ENCODE measurements at places on chromosomes 3 and 15.
A peak's percentile ranks its signal among the peaks of the same experiment; 100 is the strongest.

DNA sequence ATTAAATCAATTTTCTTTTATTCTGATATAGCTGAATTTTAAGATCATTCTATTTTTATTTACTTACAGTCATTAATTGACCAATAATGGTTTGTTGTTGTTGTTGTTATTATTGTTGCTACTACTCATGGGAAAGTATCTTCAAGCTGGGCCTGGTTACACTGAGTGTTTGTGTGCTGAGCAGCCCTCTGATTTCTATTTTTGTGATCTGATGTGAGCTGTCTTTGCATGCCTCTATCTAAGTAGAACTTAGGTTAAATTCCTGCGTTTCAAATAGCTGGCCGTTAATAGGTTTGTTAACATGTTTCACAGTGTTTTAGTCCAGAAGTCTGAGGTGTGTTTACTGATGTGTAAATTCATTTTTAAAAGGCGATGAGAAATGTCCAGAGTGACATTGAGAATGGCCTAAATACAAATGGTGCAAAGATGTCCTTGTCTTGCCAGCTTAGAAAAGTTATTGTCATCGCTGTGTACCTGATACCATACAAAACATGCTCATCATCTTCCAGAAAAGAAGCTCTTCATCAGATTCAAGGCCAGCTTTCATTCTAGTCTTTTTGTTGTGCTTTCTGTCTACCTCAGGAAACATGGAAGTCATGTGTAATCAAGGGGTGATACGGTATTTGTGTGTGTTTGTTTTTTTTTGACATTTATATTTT is 15.8 kb downstream of the ARIH2 start:
- no peak for DNase-seq

GRCh38 chr3:66489581-66489980 is 11.2 kb downstream of the LRIG1 start:
- DNase-seq, result no peak

DNA sequence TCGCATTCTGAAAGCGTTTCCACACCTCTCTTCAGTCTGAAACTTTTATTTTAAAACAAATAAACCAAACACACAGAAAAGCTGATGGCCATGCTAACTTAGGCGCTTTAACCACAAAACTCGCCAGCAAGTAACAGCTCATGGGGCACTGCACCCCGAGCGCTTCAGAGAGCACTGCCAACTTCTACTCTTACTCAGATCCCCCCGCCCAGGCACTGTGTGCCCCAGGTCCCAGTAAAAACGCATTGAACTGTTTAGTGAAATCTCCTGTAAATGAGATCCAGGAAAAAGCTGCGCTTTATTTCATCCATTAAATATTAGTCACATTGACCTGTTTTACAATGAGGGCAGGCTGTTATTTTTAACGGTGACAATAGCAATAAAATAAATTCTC is 99.7 kb downstream of the LRIG1 start:
- DNase-seq, result no peak

- DNase-seq, result no peak
These were observed 4.5 kb upstream of the LCTL start for GRCh38 chr15:66570327-66570726.

- peak; percentile 82 for DNase-seq
These were observed at the start of the genes NOP10 and NUTM1 for GRCh38 chr15:34342737-34343575. Gene NOP10, minus strand, starts transcription at chr15:34343136. Its CDS starts 63 bp downstream, at chr15:34343073. Gene NUTM1, plus strand, starts transcription at chr15:34343315. Its CDS starts 382 bp downstream, at chr15:34343697.

- peak; percentile 65 for DNase-seq
These were observed 43.8 kb downstream of the NCEH1 start for GRCh38 chr3:172666873-172667694.

DNA sequence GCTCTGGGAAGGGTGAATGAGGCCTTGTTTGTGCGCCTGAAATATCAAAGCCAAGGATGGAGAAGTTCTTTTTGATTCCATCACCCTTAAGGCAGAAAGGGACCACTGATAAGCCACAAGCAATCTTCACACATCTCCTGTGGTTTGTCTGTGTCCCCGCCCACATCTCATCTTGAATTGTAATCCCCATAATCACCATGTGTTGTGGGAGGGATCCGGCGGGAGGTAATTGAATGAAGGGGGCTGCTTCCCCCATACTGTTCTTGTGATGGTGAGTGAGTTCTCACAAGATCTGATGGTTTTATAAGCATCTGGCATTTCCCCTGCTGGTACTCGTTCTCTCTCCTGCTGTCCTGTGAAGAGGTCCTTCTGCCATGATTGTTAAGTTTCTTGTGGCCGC is 329.6 kb upstream of the RGMA start:
- no peak for DNase-seq

- DNase-seq, result no peak
These were observed 13.9 kb downstream of the UPK1B start for GRCh38 chr3:119187266-119187665.

- DNase-seq, result no peak
These were observed 138.5 kb downstream of the RAB11A start for GRCh38 chr15:66007663-66008262.

- DNase-seq, result no peak
These were observed 69.2 kb downstream of the ISG20 start for GRCh38 chr15:88707771-88708654.

DNA sequence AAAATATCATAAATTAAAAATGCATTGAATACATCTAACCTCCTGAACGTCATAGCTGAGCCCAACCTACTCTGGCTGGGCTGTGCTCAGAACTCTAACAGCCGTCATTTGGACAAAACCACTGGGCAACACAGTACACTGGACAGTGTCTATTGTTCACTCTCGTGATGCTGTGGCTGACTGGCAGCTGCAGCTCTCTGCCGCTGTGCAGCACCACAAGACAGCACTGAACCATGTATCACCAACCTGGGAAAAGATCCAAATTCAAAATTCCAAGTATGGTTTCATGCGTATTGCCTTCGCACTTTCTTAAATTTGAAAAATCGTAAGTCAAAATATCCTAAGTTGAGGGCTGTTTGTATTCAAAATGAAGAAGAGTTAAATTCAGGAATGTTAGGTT is 145.1 kb upstream of the CNTN4 start:
- no peak for DNase-seq

- no peak for DNase-seq
These were observed 26.4 kb upstream of the P4HTM start for GRCh38 chr3:48963591-48963990.

DNA sequence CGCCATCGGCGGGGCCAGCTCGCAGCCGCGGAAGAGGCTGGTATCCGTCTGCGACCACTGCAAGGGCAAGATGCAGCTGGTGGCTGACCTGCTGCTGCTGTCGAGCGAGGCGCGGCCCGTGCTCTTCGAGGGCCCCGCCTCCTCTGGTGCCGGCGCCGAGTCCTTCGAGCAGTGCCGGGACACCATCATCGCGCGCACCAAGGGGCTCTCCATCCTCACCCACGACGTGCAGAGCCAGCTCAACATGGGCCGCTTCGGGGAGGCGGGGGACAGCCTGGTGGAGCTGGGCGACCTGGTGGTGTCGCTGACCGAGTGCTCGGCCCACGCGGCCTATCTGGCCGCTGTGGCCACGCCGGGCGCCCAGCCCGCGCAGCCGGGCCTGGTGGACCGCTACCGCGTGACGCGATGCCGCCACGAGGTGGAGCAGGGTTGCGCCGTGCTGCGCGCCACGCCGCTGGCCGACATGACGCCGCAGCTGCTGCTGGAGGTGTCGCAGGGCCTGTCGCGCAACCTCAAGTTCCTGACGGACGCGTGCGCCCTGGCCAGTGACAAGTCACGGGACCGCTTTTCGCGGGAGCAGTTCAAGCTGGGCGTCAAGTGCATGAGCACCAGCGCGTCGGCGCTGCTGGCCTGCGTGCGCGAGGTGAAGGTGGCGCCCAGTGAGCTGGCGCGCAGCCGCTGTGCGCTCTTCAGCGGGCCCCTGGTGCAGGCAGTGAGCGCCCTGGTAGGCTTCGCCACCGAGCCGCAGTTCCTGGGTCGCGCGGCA is 1.8 kb downstream of the TLNRD1 start:
- DNase-seq, result no peak

DNA sequence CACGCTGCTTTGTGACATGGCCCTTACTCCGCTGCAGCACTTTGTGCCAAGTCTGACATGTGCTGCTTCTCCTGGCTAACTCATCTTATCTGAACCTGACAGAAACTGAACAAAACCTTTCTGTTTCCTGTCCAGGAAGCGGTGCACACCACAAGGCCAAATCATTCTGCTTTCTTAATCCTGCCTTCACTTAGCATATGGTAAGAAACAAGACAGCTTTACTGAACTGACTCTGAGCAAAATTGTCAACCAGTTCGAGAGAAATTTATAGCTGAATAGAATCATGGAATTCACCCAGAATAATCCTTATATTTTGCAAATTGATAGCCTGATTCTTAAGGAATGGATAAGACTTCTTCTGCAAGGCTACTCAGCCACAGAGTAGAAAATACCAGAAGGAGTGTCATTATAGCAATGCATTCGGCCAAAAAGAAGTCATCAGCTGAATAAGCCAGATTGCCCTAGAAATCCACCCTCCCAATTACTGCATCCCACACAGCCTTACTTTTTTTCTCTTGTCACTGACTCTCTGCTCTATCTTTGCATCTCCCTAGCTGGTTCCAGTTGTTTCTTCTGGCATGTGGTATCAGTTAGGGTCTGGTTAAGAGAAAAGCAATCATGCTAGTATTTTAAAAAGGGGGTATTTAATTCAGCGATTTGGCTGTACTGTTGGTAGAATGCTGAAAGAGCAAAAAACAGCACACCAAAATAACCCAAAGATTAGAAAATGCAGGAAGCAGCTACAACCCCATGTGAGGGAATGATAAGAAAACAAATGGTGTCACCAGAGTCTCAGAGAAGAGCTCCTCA is 41.6 kb upstream of the STRIT1 start:
- no peak for DNase-seq

- no peak for DNase-seq
These were observed 24.4 kb downstream of the LARP6 start for GRCh38 chr15:70829371-70830166.

GRCh38 chr3:63473641-63474166 is 178.8 kb upstream of the SNTN start:
- DNase-seq, result no peak

- DNase-seq, result no peak
These were observed 7.4 kb downstream of the A4GNT start for GRCh38 chr3:138124706-138125355.

- no peak for DNase-seq
These were observed 300.4 kb upstream of the RASGRP1 start for GRCh38 chr15:38864827-38865581.

GRCh38 chr15:67907184-67907723 is 67.4 kb upstream of the RNU6-1 start:
- DNase-seq, result no peak

DNA sequence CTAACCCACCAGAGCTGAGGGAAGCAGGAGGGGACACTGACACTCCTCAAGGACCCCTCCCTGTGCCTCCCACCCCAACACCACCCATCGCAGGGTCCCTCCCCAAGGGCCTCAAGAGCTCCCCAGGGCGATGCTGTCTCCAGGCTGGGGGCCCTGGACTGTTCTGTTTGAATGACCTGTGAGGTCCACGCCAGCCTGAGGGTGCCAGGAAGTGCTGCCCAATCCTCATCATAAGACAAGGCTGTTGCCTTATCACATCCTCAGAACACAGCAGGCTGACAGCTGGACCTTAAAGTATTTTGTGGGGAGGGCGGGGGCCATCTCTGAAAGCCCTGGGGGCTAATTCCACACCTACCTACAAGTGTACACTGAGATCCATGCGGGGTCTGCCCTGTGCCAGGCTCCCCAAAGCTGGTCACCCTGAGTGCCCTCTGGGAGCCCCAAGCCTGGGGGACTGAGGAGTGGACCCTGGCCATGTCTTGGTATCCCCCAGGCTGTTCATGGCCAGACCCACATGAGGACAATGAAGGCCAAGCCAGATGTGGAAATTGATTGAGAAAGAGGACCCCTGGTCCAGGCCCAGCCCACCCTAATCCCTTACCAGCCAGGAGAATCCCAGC is 23.8 kb upstream of the GOLGA6C start:
- DNase-seq, result peak; percentile 12

- no peak for DNase-seq
These were observed 34.4 kb downstream of the BOC start for GRCh38 chr3:113245761-113246161.

All from GM10248 (cell line).